Activated CD4-positive, alpha-beta T cell treated with anti-CD3 and anti-CD28 coated beads, Interleukin-2, Interleukin-4, amounts not matched to agents 100 ng/mL and 50 ng/mL, durations not matched to agents 16 hours and 8 hours (primary cell): ENCODE measurements at places on chromosomes 13 and 19.

DNA sequence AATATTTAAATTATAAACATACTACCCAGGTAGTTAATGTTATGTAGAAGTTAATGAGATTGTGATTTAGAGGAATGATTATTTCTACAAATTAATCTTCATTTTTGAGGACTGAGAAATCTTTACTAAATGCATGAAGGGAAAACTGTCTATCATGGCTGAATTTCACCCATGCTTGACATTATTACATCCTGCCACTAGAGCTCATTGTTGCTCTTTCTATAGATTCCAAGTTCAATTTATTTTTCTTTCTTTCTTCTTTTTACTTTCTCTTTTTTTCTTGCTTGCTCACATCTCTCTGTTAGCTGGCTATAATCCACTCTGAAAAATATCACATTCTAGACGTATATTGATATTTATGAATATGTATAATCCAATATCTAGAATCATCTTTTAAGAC, 505.0 kb upstream of the KLHL1 start:
- no peak for DNase-seq

DNA sequence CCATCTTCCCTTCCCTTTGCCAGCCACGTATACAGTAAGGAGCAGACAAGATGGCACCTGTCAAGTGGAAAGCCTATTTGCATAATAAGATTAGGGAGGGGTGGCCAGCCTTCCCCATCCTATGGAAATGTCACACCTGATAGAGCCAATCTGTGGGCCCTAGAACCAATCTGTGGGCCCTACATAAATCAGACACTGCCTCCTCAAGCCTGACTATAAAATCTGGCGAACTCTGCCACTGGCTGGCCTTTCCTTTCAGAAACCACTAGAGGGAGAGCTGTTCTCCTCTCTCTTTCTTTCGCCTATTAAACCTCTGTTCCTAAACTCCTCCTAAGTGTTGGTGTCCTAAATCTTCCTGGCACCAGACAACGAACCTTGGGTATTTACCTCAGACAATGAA, 231.5 kb upstream of the KLHL1 start:
- DNase-seq, result no peak

- DNase-seq, result no peak
Observed at GRCh38 chr13:77579959-77580358, 44.5 kb downstream of the SCEL start.

GRCh38 chr13:76717092-76717491, 169.1 kb downstream of the KCTD12 start:
- no peak for DNase-seq

- no peak for DNase-seq
Observed at GRCh38 chr19:42038666-42039065, 31.3 kb downstream of the GRIK5 start.

DNA sequence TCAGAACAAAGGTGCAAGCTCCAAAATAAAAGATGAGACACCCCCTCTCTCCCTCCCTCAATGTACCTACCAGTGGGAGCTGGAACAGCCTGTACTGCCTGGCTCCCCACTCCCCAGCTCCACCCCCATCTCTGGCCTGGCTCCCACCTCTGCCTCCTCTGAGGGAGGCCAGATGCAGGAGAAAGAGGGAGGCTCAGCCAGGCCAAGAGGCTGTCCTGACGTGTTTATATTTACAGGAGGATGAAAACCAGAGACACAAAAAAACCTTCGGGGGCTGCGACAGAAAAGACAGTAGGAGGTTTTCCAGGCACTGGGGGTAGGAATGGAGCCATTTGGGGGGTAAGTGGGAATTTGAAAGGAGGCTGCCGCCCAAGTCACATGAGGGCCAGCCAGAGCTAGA, 19.7 kb downstream of the ARHGEF18 start:
- DNase-seq, result no peak

GRCh38 chr13:48775804-48776203, 122.1 kb downstream of the CYSLTR2 start:
- no peak for DNase-seq

DNA sequence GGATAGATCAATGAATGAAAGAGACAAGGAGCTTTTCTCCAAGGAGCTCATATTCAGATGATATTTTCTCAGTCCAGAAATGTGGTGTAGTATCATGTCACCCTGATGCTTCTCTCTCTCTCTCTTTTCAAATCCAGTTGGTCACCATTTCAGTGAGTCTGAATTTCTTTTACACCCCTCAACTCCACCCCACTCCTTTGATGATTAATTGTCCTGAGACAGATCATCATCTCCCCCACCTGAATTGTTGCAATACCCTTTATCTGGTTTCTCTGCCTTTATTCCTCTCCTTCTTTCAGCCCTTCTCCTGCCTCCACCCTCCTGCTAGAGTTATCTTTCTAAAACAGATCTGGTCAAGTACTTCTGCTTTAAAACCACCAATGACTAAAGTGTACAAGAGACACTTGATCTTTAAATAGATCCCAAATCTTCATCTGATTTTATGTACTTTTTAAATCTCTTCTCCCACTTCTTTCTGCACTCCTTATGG, 299.8 kb downstream of the KLF5 start:
- no peak for DNase-seq

DNA sequence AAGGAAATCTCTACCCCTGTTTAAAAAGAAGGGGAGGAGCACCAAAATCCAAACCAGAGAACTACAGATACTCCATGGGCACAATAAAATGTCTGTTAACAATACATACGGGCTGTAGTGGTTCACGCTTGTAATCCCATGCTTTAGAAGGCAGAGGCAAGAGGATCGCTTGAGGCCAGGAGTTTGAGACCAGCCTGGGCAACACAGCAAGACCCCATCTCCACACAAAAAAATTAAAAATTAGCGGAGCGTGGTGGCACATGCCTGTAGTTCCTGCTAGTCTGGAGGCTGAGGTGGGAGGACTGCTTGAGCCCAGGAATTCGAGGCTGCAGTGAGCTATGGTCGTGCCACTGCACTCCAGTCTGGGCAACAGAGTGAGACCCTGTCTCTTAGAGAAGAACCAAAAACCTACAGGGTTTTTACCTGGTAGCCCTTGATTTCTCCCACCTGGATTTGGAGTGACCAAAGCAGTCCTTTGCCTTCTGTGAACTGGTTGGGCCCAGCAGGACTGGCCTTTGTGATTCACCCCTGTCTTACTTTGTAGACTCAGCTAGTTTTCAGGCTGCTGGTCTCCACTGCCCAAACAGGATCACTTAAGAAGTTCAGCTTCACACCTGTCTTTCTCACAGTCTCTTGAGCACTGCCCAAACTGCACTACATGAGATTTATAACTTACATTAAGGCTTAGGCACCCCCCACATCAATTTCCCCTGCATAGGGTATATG, 38.7 kb upstream of the FLT1 start:
- no peak for DNase-seq

DNA sequence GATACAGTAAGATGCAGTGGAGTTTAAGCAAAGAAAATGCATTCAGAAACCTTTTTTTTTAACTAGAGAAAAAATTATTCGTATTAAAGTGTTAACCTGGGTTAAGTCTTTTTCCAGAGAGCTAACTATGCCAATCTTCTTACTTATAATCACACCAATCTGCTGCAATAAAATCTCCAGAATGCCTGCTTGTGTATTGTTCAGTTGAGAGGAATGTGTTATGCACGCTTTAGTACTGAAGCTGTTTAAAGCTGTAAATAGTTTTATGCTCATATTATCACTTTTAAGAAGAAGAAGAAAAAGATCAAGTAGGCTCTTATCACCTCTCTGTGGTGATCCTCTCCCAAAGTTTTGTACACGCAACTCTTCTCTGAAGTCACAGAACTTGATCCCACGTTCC, 528.7 kb downstream of the RFC3 start:
- no peak for DNase-seq

DNA sequence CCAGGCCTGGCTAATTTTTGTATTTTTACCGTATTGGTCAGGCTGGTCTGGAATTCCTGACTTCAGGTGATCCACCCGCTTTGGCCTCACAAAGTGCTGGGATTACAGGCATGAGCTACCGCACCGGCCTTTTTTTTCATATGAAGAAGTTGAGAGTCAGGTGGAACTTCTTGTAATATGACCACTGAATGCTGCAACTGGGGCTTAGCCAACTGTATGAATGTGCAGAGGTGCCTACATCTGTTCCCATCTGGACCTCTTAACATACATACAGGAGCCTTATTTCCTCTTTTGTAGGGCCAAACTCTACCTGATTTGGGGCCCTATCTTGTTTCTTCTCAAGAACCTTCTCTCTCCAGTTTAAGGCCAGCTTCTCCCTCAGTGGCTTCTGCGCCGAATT, 11.9 kb upstream of the GGACT start:
- no peak for DNase-seq

GRCh38 chr19:7311911-7312310, 17.7 kb upstream of the INSR start:
- no peak for DNase-seq

GRCh38 chr13:29730253-29730652, 120.2 kb downstream of the UBL3 start:
- no peak for DNase-seq

DNA sequence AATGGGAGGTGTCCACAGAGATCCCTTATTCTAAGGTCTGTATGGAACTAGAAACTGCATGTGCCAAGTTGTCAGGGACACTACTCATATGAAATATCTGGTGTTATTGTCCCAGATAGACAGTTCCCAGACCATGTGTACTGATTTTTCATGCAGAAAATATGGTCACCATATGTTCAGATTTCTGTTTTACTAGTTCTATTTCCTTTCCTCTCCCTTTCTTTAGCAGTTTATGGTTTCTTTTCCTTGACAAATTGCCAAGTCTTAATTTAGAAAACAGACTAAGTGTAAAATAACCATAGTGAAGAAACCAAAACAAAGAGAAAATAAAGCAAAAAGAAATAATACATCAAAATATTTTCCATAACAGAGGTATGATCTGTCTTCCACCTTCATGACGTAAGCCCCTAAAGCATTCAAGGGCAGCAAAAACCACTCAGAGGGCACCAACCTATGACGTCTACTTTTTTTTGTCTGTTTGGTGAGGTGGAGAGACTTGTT, 248.5 kb downstream of the KCTD12 start:
- DNase-seq, result no peak

DNA sequence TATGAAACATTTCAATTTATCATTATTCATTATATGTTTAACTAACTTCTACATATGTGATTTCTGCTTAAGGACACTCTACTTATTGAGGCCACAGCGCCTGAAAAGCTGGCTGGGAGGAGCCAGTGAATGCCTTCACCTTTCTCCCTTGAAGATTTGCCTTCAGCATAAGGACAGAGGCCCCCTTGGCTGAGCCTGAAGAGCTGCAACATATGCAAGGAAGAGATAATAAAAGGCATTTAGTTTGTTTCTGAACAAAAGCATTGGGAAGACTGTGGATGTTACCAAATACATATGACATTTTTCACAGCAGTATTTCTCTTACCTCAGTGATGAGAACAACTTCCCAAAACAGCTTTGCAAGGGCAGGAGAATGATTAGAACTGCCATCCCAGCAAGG, 92.1 kb downstream of the ABCC4 start:
- no peak for DNase-seq

DNA sequence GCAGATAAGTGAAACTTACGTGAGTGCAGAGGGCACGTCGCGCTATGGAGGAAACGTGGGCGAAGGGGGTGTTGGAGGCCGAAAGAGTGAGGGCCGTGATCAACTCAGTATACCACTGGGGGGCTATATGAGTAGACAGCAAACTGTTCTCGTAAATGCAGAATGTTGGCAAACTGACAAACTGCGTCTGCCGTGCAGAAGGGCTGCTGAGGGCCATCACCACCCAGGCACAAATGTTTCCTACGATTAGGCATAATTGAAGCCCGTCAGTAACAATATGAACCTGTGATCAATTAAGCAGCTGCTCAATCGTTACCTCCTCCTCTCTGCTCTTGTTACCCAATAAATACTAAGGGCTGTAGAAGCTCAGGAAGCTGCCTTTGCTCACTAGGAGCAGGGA, 17.3 kb upstream of the MADCAM1 start:
- DNase-seq, result no peak

GRCh38 chr19:821825-822503, at the start of gene PLPPR3:
Gene PLPPR3, minus strand, starts transcription at chr19:821955. Its CDS starts 396 bp downstream, at chr19:821559.
- DNase-seq, result no peak

DNA sequence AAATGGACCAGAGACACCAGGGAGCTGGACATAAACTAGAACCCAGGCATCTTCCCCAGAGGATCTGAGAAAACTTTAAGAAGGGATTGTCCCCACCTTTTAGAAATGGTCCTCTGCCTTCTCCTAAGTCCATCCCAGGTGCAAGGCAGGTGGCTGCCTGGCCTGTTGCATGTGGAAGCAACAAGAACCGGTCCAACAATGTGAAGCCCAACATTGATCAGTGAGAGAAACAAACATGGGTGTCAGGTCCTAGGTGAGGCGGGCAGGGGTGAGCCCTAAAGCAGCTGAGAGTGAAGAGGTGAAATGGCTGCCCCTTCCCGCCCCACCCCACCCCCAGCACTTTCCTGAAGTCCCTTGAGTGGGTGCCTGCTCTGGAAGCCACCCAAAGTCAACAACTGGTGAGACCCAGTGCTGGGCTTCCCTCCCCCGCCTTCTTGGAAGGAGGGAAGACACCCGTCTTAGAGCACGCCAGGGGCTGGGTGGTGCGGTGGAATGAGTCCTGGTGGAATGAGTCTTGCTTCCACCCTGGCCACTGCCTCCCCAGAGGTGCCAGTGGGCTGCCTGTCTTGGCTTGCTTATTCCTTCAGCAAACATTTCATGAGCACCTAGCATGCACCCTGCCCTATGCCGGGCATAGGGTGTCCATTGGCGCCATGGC, 1.7 kb downstream of the AP1M1 start:
- DNase-seq, result no peak

DNA sequence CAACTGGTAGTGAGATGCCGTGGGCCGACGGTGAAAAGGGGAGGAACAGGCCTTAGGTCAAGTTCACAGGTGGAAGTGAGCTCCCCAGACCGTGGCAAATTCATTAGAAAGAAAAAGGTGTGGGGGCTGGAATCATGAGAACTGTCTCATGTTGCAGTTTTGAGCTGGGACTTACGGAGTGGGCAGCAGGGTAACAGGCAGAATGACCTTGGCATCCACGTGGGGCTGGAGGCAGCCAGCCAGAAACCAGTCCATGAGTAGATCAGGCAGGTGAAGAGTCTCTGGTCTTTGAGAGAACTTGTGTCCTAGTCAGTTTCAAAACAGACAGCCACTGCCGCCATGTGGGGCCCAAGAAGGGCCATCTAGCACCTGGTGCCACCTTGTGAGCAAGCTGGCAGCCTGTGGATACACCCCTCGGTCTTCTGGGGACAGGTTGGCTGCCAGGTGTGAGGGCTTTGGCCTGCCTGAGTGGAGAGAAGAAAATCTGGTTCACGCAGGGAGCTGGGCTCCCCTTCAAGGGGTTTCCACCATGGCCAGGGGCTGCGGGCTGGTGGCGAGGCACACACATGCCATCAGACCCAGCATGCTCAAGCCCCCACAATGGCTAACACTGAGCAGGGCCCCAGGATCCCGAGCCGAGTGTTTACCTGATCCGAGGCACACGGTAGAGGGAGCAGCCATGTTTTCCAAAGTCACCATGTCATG, 23.9 kb downstream of the TSSK6 start:
- DNase-seq, result no peak

DNA sequence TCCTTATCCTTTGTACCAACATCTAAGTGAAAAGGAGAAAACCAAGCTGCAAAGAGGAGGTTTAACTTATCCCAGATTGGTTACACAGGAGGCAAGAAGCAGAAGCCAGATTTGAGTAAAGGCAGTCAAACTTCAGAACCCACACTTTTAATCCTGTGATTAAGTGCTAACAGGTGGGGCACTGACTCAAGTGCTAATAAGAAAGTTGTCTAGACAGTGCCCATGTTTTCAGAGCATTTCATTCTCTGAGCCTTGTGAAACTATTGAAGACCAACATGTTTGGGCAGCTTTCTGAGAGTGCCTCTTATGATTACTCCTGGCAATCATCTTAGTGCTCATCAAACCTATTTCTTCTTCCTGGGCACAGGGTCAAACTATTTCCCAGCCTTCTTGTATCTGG, 380.8 kb downstream of the KCNRG start:
- DNase-seq, result no peak
